ENCODE measurements at places on chromosomes 5 and 9.

DNA sequence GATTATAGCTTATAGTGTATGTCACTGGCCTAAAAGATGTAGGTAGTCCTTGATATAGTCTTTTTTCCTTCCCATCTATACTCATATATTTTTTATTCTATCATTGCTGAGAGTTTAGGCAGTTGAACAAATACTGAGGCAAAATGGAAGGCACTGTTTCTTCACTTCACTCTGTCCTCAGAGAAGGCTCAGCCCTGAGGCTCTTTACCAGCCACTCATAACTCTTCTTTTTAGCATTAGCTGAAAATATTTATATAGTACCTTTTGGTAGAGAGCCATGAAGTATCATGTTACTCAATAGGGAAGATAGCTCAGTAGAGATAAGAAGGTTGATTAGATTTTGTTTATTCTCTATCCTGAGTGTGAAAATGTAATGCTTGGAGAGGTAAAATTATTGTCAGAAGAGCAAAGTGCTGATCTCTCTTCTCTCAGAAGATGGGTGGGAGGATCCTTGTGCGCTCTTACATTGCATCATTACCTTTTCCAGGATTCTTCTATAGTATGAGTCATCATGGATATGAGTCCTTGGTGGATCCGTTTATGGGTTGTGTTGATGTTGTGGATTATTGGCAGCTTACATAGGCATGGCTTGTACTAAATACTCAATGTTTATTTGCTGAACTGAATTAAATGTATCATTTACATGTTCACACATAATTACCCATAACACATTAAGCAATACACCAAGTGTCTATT, 88.1 kb downstream of the ANXA1 start:
- DNase-seq, result no peak

DNA sequence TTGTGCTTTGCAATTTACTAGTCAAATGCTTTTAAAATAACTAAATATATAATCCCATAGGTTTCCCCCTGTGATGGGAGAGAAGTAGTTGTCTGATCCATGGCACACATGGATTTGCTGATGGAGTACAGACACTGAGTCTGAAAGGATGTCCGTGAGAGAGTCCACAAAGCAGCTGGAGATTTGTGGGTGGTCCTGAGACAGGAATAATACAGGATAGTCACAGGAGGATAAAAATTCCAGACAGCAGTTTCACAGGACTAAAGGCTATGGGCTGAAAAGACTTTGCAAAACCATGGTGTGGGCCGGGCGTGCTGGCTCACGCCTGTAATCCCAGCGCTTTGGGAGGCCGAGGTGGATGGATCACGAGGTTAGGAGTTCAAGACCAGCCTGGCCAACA, 58.7 kb upstream of the ZFR start:
- no peak for DNase-seq

DNA sequence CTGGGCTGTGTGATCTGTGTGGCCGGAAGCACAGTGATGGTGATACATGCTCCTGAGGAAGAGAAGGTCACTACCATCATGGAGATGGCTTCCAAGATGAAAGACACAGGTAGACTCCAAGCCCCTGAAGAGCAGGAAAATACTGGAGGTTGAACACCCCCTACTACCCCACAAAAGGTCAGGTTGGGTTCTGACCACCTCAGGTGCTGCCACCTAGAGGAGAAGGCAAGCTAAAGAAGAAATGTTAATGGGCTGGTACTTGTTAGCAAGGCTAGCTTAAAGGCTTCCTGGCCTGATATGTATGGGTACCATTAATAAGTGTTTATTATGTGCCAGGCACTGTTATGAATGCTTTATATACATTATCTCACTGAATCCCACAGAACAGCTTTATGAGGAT, 11.7 kb downstream of the NIPAL4 start:
- no peak for DNase-seq

GRCh38 chr9:120977321-120977720, 50.7 kb upstream of the TRAF1 start:
- DNase-seq, result no peak

DNA sequence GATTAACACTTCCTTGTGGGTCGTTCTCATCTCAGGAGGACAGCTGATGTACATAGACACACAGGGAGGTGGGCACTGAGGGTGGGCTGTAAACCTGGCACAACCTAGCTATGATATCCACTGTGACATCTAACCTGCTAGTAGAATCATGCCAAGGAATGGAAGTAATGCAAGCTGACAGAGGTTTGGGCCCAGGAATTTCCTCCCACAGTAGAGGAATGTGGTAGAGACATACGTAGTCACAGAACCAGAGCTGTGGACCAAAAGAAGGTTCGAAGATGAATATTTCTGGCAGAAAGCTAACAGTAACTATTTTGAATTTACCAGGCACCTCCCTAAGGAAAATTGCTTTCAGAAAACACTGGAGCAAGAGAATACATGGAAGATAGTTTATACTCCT, 15.2 kb upstream of the DNAJC25 start:
- no peak for DNase-seq

DNA sequence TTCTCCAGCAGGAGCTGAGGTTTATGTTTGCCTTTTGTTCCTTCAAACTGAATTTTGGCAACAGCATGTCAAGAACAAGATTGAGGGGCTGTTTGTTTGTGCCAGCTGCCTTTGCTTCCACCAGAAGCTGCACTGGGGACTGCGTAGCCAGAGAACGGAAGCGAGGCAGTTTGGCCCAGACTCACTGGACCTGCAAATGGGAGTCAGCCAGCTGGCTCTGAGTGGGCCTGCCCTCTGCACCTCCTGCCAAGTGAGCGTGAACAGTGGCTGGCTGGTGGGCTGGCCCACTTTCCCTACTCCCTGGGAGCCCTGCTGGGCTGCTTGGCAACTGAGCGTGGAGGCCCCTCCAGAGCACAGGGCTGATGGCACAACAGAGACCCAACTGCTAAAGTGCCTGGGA, 111.6 kb downstream of the GALNT10 start:
- no peak for DNase-seq

DNA sequence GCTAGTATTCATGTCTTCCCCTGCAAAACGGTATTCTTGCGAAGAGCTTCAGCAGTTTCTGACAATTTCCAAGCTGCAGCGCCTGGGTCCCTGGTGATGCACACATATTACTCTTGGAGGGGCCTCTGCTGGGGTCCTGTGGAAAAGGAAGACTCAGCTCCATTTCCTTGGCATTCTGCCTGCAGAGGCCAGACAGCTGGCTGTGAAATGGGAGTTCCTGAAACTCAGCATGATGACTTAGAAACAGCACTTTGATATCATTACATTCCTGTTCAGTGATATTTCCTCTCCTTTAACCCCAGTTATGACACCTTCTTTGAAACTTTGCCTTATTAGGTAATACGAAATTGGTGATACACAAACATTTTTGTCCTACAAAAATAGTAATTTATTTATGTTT, 98.5 kb downstream of the APBA1 start:
- DNase-seq, result no peak

- DNase-seq, result no peak
These were observed 44.0 kb upstream of the SVEP1 start for GRCh38 chr9:110623462-110624025.

DNA sequence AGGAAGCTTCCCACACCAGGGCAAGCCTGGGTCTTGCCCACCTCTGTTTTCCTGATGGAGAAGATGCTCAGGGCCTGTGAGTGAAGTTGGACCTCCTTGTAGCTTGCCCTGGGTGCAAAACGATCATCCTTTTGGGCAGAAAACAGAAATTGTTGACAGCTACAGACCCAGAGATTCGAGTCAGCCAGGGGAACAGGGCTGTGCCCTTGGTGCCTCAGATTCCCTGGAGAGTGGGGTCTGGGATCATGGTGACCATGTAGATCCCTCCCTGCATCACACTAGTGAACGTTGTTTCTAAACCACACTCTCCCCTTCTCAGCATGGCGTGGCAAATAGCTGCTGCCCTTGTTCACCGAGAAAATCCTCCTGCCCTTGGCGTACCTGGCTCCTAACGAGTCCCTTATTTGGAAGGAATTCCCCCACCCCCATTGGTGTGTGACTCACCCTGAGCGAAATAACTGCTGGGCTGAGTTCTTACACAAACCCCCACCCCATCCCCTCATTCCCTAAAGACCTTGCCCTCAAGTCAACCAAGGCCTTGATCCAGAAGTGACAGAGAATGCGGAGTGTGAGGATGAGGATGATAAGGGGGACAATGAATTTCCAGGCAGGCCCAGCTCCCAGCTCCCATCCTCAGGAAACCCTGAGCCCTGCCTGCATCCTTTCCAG, 1.1 kb upstream of the DCANP1 start:
- no peak for DNase-seq

- no peak for DNase-seq
These were observed 62.0 kb upstream of the STARD4 start for GRCh38 chr5:111574311-111574710.

- no peak for DNase-seq
These were observed 93.6 kb downstream of the COL23A1 start for GRCh38 chr5:178496642-178497041.

DNA sequence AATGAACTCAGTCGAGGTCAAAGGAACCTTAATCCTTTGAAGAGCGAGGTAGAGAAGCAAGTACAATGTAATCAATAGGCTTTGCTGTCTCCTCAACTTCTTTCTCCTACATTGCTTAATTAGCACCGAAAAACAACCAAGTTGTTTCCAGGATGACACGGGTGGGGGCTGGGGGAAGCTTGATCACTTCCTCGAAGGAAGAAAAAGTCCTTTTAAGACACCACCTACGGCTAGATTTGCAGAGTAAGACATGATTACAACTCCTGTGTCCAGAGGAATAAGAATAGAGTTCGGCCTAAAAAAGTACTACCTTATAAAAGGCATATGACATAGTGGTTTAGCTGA, 811 bp upstream of the ARRDC3 start:
- DNase-seq, result no peak

GRCh38 chr5:135596788-135597187, 18.0 kb upstream of the CXCL14 start:
- DNase-seq, result no peak

DNA sequence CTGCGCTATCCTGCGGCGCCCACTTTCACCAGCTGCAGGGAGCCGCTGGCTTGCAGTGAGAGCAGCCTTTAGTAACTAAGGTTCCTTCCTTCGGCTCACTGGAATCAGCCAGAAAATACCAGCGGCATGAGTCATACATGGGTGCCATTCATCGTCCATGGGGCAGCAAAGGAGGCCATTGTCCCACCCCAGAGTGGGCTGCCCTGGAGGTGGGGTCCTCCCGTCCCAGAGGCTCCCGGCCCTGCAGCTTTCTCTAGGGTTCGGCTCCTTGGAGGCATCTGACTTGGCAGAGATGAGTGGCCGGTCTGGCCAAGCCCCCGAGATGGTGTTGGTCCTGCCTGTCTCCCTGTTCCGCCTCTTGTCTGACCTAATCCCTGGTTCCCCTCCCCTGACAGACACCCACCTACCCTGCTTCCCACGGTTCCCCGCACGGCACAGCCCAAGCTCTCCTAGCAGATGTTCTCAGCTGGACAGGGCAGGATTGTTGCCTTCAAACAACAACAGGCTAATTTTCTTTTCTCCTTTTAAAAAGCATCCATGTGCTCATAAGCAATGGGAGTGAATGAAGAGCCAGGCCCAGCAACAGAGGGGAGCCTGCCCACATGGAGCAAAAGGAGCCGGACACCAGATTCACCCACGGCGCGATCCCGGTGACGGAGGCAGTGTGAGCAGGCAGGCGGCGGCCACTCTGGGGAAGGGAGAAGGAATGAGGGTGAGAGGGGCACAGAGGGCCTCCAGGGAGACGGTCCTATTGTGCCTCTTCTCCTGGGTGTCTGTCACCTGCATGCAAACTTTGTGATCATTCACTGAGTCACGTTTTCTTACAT, 97.0 kb upstream of the COL5A1 start:
- DNase-seq, result no peak

- peak; percentile 52 for DNase-seq
These were observed 828 bp downstream of the ZSWIM6 start for GRCh38 chr5:61332851-61333320.

- DNase-seq, result no peak
These were observed 9.9 kb upstream of the MEGF10 start for GRCh38 chr5:127280491-127281220.

GRCh38 chr9:105233873-105234272, 10.6 kb upstream of the SLC44A1 start:
- DNase-seq, result no peak

DNA sequence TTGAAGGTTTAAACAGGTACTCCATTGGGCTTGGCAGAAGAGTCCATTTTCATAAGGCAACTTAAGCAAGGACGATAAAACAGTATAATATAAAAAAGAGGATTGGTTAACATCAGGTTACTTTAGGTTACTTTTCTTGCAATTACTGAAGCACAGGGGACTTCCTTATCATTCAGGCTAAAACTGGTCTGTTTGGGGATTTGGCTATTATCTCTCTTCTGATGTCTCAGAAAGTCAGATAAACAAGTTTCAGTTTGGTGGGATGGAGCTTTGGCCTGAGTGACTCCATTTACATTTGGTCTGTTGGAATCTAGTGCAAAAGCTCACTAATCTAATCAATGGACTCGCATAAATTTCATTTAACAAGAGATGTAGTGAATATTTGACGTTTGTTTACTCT, 8.0 kb downstream of the GAPT start:
- DNase-seq, result no peak

DNA sequence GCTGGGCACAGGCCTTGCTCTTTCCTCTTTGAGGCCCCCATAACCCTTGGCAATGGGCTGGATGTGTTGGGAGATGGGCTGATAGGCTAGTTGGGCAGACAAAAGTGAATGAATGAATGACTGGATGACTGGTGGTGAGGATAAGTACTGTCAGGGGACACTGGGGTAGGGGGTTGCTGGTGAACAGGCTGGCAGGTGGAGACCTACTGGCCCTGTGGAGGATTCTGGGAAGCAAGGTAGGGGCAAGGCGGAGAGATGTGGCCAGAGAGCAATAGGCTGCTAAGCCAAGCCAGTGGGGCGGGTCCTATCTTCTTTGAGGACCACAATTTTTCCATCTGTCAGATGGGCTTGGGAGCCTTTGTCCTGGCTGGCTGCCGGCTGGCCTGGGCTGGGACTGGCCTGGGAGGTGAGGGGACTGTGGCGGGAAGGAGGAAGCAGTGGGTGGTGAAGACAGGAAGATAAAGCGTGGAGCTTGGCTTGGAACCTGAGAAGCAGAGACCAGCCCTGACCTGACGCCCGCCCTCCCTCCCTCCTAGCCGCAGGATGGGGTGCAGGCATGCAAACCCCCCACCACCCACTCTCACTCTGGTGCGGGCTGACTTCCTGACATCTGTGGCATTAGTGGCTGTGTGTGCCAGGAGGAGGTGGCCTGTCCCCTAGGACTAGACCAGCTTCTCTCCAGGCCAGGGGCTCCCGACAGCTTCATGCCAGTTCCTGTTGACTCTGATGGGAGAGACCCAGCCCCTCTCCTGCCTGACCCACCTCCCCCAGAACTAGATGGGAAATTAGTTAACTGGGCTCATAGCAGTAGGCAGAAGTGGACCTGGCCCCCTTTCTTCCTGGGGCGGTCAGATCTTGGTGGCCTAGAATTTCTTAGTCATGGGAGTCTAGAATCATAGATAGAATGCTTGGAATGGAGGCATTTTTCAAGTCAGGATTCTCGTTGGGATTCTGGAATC, 9.5 kb downstream of the CXXC5 start:
- no peak for DNase-seq

GRCh38 chr5:73447530-73448462, 781 bp downstream of the FOXD1 start:
- peak; percentile 73 for DNase-seq

All from activated T-cell treated with anti-CD3 and anti-CD28 coated beads, Interleukin-2, amount 50 U/mL, for 24 hours (primary cell).